MG63 (cell line): ENCODE measurements at places on chromosomes 4 and X.

DNA sequence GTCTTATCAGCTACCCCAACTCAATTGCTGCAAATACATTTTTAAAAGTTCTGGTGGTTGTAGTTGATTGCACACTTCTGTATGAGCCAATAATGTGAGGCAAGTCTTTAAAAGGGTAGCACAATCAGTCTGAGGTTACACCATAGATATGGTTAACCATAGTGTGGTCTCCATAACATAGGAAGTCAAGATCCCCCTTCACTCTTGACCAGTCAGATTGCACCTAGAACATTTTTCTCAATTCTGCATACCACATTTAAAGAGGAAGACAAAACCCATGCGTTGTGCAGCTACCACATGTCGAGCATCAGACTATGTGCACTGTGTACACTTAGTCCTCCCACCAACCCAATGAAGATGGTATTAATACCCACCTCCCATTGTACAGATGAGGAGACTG lies 26.5 kb upstream of the CYBB start:
- DNase-seq = no peak

DNA sequence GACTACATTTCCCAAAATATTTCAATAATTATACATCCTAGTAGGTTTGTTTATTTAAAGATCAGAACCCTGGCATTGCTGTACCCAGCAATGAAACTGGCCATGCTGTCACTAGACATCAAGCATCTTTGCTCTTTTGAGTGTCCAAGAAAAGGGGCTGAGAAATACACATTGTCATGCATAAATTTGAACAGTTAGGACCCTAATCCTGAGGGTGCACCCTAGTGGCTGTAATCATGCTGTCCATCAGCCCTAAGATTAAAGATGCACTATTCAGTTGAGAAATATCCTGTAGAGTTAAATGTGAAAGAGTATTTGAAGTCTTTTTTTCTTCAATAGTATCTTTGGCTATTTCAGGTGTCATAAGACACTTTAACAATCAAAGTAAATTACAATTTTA lies 108.8 kb downstream of the NFKB1 start:
- no peak for DNase-seq

DNA sequence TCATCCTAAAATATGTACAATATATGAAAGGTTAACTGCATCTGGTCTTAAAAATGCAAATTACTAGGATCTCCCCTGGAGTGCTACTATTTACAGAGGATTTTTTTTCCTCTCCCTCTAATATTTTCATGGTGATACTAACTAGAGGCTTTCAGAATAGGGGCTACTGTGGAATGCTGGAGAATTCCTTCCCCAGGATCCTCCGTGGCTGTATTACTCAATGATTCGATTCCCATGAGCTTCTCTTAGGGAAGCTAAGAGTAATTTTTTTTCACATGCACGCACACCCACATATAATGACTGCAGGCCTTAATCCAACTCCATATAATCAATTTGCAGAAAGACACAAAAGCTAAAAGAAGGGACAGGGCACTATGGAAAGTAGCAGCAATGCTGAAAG lies 184.7 kb downstream of the ARHGAP6 start:
- DNase-seq = no peak

DNA sequence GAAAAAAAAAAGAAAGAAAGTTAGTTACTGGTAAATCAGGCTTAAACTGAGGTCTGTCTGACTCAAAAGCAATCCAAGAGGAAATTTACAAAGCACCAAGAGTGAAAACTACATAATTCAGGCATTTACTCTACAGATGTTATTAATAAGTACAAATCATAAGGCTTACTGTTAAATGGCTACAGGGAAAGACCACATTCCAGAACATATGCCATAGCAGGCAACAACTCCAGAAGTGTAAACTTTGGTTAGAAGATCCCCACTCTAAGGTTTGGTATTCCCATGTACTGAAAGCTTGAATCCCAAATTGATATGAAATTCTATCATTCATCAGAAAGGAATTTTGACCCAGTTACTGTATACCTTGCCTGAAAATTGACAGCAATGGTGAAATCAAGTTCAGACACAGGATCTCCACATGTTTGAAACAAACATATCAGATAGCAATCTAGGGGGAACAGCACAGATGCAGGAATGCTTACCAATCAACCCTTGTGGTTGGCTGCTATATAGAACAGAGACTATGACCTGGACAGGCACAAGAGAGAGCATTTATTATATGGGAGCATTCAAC lies 6.6 kb downstream of the USP26 start:
- DNase-seq = no peak

- peak; percentile 88 for DNase-seq
These were observed 35.4 kb downstream of the GRXCR1 start for GRCh38 chr4:42927946-42928345.

GRCh38 chr4:126955292-126956183 lies 677.2 kb upstream of the INTU start:
- DNase-seq = no peak

GRCh38 chr4:166324321-166324720 lies 451.3 kb downstream of the TLL1 start:
- no peak for DNase-seq

GRCh38 chrX:68841251-68842049 lies 12.6 kb downstream of the EFNB1 start:
- no peak for DNase-seq

- no peak for DNase-seq
These were observed 252.5 kb upstream of the PGRMC2 start for GRCh38 chr4:128540122-128540521.
